ENCODE measurements at places on chromosomes 5 and 9. TPM values are rescaled to one million over a fixed set of nuclear protein-coding genes. Genes with fewer than 3 reads are reported as not detected.

Gene FOXD4L6
- not detected for total RNA-seq

Gene ROPN1L
- 0.57 TPM for total RNA-seq

Gene TSTD2
- 24.0 TPM for total RNA-seq

Gene PIP5KL1
- total RNA-seq = 1.8 TPM

Gene OR2Y1
- not detected for total RNA-seq

Gene CENPH
- total RNA-seq = 9.7 TPM

Gene AQP3
- total RNA-seq = 71.6 TPM

DNA sequence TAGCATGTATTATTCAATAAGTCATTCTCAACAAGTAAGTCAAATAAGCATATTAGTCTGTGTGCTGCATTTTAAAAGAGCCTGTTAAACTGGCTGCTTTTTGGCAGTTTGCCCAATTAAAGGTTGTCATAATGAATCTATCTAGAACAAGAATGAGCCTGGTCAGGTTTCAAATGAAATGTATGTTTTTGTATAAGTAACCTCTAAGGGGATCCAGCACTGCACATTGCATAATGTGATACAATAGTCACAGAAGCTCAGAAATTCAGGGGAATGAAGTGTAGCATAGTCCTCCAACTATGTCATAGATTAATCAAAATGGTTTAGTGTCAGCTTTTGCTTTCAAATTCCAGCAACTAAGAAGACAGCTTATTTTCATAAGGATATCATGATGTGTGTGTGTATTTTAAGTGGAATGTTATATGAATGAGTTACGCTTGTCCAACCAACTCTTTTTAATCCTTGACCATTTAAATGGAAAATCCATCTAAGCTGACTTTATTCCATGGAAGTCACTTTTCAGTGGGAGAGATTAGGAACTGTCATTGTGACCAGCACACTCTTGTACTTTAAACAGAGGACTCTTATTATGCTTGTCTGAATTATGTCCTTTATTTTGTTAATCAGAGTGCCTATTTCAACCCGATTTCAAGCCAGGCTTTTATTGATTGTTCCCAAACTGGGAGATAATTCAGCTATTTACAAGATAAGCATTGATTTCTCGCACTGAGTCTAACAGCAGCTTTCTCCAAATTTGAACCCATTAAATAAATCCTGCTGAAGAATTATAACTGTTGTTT is 283.9 kb upstream of the ADAMTSL1 start:
- DNase-seq = no peak

GRCh38 chr9:32631991-32632390 is 3.5 kb downstream of the TAF1L start:
- DNase-seq = no peak

- DNase-seq = no peak
These were observed 15.9 kb downstream of the DAP start for GRCh38 chr5:10745133-10745532.

DNA sequence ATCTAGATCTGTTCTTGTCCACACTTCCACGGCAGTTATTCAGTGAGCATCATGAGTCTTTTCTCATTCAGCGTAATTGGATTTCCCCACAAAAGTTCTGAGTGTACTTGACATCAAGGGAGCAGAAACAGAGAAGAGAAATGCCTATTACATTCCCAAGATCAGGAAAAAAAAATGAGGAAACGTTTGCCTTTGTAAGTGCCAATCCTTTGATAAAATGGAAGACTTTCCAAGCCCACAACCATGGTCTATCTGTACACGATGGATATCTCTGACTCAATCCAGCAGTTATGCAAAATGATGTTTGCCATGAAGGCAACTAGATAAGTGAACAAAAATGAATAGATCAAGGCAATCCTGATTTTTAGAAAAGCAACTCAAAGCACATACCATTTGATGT is 235.9 kb downstream of the DOCK8 start:
- DNase-seq = no peak

DNA sequence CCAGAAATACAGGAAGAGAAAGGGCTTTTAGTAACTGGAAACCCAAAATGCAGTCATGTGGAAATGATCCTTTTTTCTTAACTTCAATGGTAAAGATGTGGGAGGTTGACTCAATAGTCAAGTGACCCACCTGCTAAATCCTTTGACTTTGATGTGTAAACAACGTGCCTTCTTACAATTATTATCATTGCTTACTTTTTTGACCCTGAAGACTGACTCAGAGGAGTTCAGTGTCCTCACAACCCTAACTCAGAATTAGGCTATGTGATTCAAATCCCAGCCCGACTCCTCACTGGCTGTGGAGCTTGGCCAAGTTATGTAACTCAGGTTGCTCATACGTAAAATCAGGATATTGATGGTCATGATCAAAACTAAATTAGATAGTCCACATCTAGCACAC is 27.9 kb downstream of the ANXA1 start:
- DNase-seq = no peak

- DNase-seq = no peak
These were observed 65.7 kb upstream of the ZNF462 start for GRCh38 chr9:106797299-106797698.

GRCh38 chr9:78026947-78027346 is 4.7 kb downstream of the GNAQ start:
- no peak for DNase-seq

DNA sequence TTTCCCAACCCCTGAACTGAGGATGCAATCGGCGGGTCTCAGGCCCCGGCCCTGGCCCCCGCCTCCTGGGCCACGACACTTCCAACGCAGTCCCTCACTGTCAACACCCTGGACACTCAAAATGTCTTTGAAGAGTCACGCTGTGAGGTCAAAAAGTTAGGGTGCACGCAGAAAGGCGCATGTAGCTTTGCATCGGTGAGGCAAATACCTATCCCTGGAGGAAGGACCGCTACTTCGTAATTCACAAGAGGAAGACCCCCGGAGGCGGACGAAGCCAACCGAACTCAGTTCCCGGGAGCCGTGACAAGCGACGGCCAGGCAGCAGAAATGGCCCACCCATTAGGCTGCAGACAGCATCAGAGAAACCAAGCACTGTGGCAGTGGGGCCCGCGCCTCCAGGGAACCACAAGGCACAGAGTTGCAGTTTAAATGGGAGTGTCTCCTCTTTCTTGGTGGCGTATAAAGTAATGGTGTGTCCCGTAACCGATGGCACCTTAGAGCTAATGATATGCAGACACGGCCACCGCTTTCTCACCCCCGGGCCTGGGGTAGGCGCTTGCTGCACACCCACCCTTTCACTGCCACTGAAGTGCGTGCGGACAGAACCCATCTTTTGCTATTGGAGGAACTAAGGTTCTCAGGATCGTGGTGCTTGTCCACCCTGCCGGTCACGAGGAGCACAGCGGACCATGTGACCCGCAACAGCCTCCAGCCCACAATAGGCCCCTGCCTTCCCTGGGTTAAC is 9.0 kb downstream of the ADAMTS2 start:
- no peak for DNase-seq

GRCh38 chr5:159864885-159865691 is 51.2 kb upstream of the ADRA1B start:
- DNase-seq = no peak

DNA sequence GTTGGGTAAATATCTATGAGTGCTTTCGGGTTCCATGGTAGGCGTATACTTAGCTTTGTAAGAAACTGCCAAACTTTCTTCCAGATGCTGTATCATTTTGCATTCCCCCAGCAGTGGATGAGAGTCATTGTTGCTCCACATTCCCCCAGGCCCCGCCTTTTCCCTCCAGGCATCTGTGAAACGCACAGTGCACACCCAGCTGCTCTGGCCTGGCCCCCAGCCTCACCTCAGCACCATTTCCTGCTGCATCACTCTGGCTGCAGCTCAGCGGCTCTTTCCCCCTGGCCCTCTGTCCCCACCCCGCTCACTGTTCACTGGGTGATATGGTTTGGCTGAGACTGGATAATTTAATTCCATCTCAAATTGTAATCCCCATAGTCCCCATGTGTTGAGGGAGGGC is 76.6 kb upstream of the SPTLC1 start:
- no peak for DNase-seq

DNA sequence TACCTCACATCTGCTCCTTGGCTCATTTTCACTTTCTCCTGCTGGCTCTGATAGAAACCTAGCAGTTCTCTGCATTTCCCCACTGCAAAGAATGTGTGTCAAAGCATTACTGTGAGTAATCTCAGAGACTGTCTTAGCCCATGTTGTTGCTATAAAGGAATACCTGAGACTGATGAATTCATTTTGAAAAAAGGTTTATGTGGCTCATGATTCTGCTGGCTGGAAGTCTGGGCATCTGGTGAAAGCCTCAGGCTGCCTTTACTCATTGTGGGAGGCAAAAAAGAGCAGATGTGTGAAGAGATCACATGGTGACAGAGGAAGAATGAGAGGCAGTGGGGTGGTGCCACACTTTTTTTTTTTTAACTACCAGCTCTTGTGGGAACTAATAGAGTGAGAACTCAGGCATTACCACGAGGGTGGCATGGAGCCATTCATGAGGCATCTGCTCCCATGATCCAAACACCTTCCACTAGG is 191.6 kb upstream of the CTNND2 start:
- DNase-seq = no peak

DNA sequence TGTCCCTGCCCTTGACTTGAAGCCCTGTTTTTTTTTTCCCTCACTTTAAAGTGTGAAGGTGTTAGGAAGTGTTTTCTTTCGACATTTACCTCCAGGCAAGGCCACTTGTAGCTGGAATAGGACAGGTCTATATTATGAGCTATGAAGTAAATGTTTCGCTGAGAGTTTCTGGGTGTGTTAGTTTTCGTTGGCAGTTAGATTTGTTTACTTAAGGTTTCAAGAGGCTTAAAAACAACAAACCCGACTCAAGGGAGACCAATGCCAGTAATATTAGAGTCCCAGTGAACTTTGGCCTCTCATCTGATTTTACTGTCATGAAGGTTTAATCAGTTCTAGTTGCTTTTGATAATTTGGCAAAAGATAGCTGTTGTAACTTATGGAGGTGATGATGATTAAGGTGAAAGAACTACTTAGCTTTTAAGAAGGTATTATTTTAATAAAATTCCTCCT is 25.2 kb downstream of the OCLN start:
- DNase-seq = no peak

GRCh38 chr5:28743025-28743715 is 1704.8 kb upstream of the CDH9 start:
- no peak for DNase-seq

GRCh38 chr5:53479045-53479589 is 1.3 kb upstream of the FST start:
- DNase-seq = no peak

DNA sequence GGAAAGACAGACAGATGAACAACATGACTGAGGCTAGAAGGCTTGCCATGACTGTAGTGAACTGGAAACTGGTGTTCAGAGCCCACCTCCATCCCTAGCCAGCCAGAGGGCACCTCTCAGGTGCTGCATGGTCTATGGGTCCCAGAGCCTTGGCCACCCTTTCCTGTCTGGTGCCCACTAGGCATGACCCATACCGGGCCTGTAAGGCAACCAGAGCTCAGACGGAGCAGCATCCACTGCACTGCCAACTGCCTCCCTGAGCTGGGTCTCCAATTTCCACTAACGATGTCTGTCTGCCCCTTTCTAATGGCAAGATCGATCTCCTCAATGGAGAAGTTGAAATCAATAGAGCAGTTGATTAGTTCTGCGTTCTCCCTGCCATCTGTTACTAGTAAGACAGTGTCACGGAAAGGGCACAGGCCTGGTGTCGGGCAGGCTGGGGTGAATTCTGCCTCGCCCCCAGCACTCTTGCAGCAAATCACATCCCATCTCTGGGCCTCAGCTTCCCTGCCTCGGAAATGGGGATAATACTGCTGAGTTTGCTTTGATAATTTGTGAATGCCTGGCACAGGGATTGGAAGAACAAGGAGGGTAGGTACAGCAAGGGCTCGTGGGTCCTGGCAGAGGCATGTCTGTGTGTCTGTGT is 172.3 kb upstream of the MVB12B start:
- no peak for DNase-seq

DNA sequence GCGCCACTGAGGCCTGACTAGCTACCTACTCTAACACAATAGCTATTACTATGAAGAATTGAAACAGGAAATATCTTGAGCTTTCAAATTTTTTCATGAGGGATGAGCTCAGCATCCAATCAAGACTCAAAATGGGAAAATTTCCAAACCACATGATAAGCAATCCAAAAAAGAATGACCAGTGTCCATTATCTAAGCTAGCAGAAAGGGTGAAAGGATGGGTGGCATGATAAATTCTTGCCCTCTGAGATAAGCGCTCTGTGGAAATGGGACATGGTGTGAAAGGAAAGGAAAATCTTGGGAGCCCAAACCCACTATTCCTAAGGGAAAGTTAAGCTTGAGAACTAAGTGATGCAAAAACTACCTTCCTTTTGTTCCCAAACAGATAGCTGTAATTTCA is 170.2 kb upstream of the NREP start:
- no peak for DNase-seq

DNA sequence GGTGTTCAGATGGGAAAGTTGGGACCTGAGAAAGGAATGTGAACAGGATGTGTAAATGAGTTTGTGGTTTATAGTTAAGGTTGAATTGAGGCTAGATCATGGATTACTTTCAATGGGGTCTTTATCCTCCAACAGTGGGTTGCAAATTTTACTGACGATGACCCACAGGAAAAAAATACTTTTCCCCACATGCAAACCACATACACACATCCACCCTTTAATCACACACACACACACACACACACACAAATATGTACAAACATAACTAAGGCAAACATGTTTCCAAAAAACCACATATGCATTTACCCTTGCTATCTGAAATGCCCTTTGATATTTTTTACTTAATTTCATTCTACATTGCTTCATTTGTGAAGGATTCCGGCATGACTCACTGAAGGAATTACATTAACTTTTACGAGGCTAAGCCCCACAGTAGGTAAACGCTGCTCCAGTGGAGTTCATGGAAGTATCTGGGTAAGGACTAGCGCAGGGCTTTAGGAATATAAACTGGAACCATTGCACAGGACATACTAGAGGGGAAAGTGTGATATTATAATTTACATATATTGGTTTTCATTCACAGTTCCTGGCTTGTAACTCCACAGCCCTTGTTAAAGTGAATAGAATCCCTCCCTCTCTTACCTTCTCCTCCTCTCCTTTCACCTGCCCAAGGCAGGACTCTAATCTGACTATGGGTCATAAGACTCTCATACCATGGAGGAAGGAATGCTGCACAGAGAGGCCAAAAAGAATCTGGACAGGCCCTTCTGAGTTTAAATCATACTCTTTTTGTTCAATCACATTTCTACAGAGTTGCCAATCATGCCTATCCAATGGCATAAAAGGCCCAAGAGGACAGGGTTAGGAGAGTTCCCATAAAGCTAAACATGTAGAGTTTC is 8.5 kb upstream of the SPEF2 start:
- DNase-seq = no peak

DNA sequence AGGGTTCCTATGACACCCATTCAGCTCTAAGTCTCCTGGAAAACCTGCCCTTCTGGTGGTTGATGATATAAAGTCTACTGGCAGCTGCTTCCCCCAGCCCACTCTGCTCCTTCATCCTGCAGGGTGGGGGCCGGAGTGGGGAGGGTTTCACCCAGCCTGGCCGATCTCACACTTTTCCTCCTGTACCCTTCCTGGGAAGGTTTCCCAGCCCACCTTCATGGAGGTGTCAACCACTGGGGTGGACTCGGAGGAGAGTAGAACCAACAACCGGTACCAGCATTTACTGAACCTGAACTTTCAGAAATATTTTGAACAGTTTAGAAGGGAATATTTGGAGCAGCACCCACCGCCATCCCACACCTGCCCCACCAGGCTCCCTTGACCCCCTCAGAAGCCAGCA is 30.4 kb downstream of the ROR2 start:
- DNase-seq = no peak

GRCh38 chr5:124867137-124867704 is 120.8 kb upstream of the ZNF608 start:
- DNase-seq = no peak
